ENCODE measurements at places on chromosomes 1 and 21.

DNA sequence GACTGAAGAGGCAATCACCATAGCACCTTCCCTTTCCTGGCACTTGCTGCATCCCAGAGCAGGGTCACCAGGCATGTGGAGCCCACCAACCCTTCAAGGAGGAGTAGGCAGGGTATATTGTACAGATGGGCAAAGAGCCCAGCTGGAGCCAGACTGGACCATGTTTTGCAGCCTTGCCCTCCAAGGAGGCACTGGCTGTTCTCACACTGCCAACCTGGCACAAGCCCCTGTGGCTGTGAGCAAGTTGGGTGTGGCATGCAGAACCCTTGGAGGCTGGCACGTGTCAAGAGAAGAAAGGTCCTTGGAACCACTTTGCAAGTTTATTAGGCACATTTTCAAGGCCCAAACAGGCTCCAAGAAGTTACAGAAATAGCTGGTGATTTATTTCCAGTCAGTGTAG lies 146.4 kb downstream of the FOXD2 start:
- no peak for DNase-seq

- DNase-seq: no peak
These were observed 45.1 kb downstream of the RRAGC start for GRCh38 chr1:38814444-38814983.

DNA sequence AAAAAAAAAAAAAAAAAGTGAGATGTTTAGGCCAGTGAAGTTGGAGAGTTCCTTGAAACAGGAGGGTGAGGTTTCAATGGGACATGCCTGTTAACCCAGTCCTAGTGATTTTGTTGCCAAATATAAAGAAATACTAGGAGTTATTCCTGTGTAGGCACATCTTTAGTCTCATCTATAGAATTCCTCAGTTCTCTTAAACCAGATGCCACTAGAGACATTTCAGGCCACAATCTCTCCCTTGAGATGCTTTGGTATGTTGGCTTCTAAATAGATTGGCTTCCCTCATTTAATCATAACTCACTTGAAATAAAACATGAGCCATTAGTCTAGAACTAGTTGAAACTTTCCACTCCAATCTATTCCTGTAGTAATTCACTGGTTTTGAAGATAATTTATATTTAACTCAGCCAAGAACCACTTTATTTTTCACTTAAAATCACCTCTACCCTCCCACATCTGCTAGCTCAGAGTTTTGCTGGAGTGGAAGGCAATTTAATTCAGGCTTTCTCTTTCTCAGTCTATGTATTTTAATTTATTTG lies 29.8 kb downstream of the GPR137B start:
- DNase-seq: no peak

- no peak for DNase-seq
These were observed 13.1 kb upstream of the UBR4 start for GRCh38 chr1:19222979-19223824.

DNA sequence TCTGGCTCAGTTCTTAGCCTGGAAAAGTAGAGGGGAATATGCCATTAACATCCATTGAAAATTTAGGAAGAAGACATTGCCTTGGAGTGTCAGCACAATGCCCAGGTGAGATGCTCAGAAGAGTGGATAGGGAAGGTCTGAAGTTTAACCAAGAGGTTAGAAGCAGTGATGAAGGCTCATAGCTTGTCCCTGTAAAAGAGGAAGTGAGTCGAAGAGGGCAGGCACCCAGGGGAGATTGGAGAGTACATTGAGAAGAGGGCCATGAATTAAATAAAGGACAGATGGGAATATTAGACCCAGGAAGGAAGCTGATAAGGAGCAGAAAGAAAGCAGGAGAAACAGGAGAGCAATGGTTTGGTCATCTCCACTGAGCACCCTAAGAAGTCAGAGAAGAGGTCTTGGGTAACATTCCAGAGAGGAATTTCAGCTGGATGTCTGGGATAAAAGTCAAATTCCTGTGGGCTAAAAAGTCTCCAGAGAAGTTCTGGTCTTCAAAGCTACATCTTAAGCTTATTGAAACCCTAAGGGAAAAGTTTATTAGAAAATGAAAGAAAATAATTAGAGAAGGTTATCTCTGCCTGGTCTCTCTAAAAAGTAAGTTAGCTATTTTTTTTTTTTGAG lies 17.3 kb downstream of the C8B start:
- no peak for DNase-seq
